ENCODE measurements at places on chromosomes 2 and 18.

GRCh38 chr2:139175510-139175909 lies 395.3 kb upstream of the NXPH2 start:
- no peak for DNase-seq

DNA sequence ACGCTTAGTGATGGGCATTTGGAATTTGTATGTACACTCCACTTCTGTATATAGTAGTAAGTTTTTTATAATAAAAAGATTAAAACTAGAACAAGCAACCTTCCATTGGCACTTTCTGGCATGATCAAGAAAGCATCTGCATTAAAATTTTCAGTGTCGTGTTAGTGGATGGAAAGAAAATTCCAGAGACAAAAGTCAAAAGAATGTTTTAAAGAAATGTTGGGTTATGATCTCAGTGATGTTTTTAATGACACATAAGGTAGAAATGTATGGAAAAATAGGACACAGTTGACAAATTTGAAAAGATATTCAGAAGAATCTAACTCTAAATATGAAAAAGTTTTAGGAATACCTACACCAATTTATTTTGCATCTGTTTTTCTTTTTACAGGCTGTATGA lies 126.1 kb upstream of the FAM117B start:
- DNase-seq: no peak

- DNase-seq: no peak
These were observed 42.0 kb upstream of the STK17B start for GRCh38 chr2:196213252-196213980.

- DNase-seq: no peak
These were observed 78.4 kb upstream of the ZNF516 start for GRCh38 chr18:76573325-76574025.

GRCh38 chr2:132645722-132646539 lies 24.1 kb downstream of the LYPD1 start:
- DNase-seq: no peak

GRCh38 chr2:152635635-152636298 lies 81.5 kb downstream of the PRPF40A start:
- peak; percentile 81 for DNase-seq

- no peak for DNase-seq
These were observed 60.8 kb downstream of the MFSD6 start for GRCh38 chr2:190468814-190469569.

- DNase-seq: no peak
These were observed 335.8 kb downstream of the RAD51AP2 start for GRCh38 chr2:17182399-17182798.

DNA sequence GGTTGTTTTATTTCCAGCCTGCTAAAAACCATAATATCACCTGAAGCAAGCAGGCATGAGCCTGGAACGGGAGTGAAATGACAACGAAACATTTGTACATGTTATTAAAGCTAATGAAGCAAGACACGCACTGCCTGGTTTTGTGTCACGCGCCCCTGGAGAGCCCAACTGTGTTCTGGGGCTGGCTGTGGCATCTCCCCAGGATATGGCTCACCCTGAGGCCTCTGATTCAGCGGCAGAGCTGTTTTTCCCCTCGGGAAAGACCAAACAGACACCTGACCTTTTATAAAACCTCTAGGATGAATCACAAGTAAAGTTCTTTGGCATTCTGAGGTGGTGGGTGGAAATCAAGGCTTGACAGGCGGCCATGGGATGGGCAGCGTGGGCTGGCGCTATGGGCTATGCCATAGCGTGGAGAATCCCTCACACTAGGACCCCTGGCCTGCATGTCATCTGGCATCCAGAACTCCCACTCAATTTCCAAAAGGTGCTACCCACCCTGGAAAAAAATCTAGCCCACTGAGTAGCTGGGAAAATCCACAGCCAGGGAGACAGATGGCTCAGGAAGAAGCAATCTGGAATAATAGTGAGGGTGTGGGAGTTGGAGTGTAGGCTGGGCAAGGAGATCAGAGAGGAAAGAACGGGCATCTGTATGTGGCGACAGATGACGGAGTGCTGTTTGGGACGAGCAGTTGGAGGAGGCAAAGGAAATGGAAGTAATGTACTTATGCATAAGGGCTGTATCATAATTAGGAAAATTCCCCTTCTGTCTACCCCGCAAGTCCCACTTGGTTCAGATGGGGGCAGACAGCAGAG lies 262.0 kb downstream of the AFF3 start:
- no peak for DNase-seq

GRCh38 chr2:148615381-148615841 lies 29.1 kb upstream of the EPC2 start:
- no peak for DNase-seq

GRCh38 chr2:216920143-216920876 lies 60.4 kb upstream of the TNP1 start:
- DNase-seq: no peak

GRCh38 chr2:195711478-195711877 lies 54.5 kb downstream of the SLC39A10 start:
- DNase-seq: no peak

DNA sequence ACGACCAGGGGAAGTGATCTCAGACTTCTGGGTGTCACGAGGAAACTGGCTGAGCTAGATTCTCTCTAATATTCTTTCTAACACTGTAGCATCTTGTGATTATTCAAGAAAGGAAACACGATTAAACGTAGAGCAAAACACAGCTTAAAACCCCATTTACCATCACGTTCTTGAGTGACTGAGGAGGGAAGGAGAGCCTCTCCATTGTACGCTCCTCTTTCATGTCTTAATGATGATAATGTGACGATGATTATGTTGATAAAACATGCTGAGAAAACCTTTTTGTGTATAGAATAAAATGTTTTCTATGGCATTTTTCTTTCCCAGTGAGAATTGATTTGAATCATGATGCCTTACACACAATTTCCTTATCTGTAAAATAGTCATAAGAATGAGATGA lies 705.6 kb upstream of the ID2 start:
- no peak for DNase-seq

GRCh38 chr18:26003356-26003755 lies 87.1 kb downstream of the SS18 start:
- DNase-seq: no peak

- no peak for DNase-seq
These were observed 29.3 kb downstream of the TGFA start for GRCh38 chr2:70523996-70524965.

DNA sequence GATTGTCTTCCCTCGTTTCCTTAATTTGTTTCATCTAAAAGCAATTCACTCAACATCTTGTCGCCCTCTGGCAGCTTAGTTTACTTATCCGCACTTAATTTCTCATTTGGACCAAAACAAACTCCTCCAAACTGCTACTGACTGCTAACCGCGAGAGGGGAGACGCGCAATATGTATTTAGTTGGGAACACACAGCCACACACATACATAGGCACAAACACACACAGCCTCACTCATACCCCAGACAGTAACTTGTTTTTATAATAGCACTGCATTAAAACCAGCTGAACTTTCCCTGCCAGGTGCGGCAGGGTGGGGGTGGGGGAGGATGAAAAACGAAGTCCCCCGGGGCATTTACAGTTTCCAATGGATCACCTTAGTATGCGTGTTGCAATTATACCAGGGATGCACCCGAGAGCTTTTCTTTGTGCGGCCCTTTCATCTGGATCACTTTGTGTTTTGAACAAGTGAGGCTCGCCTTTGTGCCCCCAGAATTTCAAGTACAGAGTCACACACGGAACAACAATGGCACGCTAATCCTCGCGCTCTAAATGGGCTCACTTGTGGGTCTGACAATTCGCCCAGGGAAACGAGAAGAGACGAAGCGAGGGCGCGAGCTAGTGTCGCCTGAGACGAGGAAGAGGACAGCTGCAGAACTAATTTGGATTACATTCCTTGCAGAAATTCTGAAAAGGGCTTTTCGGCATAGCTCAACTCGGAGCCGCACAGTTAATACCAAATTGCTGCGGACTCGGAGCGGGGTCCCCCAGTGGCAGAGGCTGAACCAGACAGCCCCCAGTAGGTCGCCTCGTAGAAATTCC lies 2.4 kb downstream of the ERBB4 start:
- DNase-seq: peak; percentile 70

DNA sequence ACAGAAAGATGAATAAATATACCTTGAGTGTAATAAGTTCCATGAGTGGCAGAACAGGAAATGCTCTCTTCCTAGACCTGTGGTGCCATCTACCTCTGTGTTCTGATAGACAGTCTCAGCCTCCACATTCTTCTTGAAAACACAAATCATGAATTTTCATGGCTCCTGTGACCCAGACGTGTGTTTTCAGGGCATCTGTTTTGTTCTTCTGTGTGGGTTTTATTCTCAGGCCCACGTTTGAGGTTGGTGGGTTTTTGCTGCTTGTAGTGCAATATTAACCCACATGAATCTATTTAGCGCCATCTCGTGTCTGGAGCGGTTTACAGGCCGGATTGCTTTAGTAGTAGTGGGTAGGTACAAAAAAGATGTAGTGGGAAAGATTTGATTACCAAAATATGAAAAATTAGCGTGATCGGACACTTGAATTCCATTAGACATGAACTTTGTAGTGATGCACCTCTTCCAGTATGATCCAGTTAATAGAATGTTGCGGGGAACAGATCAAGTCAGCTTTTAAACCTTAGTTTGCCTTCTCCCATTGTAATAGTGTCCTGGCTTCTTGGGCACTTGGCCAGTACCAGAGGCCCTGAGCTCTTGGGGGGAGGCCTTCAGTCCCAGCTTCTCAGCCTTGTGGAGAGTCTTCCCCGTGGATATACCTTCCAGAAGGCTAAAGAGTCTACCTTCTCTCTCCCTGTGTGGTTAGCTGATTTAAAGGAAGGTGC lies 256.5 kb downstream of the TPGS2 start:
- no peak for DNase-seq

- no peak for DNase-seq
These were observed 563.9 kb downstream of the DCC start for GRCh38 chr18:52903857-52904256.

DNA sequence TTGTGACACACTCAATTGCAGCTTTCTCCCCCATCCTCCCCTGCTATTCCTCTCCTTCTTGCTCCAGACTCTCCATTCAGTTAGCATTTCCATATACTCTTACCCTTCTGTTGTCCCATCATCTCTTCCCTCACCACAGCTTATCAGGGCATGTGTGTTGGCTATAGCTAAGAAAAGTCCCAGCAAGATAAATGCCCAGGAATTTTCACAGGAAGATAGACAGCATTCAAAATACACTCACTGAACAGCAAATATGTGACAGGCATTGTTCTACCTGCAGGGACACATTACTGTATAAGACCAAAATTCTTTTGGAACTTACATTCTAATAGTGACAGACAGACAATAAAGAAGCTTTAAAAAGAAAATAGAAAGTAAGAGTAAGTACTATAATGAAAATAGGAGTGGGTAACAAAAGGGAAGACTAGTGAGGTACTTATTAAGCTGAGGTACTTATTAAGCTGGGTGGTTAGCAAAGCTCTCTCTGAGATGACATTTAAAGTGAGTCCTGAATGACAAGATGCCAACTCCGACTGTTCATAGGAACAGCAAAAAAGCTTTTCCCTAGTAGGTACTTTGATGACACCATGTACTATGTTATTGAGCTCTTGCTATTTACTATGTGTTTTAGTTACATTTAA lies 86.2 kb downstream of the CHN1 start:
- DNase-seq: no peak

DNA sequence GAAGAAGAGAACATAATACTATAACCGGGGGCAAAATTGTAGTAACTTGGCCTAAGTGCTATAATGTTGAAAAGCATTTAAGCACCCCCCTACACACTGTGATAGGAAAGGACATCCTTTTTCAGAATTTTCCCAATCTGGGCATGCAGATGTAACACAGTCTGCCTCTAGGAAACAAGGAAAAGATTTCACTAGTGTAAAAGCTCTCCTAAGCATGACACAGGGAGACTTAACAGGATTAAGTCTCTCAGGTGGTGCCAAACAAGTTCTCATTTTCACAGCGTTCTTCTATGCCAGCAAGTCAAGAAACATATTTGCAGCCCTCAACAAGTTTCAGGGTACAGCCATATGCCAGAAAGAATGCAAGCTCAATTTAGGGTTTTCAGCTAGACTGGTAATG lies 53.0 kb downstream of the NCKAP5 start:
- no peak for DNase-seq

GRCh38 chr2:126536605-126537200 lies 119.3 kb upstream of the GYPC start:
- DNase-seq: no peak

DNA sequence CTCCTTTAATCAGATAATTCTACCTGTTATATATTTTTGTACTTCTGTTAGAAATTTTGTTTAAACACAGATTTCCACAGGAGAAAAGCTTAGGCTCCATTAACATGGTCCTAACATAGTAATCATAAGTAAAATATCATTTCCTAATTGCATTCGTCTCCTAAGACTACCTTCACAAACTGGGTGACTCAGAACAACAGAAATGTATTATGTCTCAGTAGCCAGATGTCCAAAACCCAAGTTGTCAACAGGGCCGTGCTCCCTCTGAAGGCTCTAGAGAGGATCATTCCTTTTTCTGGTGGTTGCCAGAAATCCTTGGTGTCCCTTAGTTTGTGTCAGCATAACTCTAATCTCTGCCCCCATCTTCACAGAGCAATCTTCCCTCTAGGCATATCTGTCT lies 5.4 kb downstream of the FBXO15 start:
- no peak for DNase-seq

- DNase-seq: no peak
These were observed 35.7 kb downstream of the C18orf63 start for GRCh38 chr18:74351354-74351753.

- DNase-seq: no peak
These were observed 34.6 kb upstream of the IMPA2 start for GRCh38 chr18:11946756-11947155.

DNA sequence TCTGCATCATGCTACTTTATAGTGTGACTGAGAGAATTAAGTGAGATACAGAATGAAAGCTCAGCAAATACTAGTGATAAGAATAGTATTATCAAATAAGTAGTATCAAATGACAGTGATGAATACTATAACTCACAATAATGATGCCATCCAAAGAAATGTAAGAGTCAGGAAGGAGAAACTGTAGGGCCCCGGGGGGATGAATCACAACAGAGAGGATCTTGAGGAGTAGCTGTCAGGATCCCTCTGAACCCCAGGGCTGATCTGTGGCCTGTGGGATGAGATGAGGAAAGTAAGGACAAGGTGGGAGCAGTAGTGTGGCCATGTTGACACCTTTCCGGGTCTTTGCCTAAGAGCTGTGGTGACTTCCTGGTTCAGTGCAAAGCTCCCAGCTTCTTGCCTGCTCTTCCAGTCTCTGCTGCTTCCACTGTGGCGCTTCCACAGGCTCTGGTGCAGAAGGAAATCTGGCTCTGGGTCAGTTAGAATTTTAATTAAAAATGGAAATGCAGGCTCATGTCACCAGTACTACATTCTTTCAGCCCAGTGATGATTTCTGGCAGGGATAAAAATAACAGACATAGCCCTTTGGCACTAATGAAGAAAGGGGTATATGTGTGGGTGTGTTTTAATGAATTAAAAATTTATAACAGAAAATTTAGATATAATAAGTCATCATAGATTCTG lies 166.9 kb downstream of the MYO3B start:
- no peak for DNase-seq

- DNase-seq: no peak
These were observed 120.7 kb upstream of the AGAP1 start for GRCh38 chr2:235373171-235373570.

- DNase-seq: no peak
These were observed 287.2 kb downstream of the STK39 start for GRCh38 chr2:167960089-167960747.

All from suprapubic skin (tissue), 4 donors.